ENCODE measurements at places on chromosomes 12 and 14.
A peak's percentile ranks its signal among the peaks of the same experiment; 100 is the strongest.

DNA sequence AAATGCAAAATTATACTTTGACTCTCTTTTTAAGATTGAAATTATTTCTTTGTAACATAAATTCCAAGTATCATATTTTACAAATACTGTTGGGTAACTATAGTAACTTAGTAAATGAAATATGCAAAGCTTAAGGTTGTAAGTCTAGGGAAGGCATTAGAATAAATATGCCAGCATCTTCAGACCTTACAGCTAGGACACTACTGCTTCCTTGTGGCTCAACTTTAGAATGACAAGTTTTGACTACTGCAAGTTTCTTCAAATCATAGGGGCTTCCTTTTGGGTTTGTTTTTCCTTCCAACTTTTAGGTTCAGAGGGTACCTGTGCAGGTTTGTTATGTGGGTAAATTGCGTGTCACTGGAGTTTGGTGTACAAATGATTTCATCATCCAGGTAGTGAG, 17.7 kb upstream of the ANP32D start:
- no peak for DNase-seq

DNA sequence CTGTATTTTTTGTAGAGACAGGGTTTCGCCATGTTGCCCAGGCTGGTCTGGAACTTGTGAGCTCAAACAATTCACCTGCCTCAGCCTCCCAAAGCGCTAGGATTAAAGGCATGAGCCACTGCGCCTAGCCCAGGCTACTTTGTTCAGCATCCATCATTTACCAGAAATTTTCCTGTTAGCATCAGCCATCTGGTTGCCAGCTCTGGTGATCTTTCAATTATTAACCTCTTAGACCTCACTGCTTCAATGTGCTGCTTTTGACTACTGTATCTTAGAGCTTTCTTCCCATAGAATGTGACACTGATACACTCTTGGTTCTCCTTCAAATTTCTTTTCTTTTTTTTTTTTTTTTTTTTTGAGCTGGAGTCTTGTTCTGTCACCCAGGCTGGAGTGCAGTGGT, 5.4 kb upstream of the AMHR2 start:
- peak; percentile 45 for DNase-seq

GRCh38 chr14:67644428-67644827, 24.7 kb downstream of the ARG2 start:
- no peak for DNase-seq

- no peak for DNase-seq
Measured at GRCh38 chr14:105911006-105911847, 384.8 kb downstream of the TMEM121 start.

DNA sequence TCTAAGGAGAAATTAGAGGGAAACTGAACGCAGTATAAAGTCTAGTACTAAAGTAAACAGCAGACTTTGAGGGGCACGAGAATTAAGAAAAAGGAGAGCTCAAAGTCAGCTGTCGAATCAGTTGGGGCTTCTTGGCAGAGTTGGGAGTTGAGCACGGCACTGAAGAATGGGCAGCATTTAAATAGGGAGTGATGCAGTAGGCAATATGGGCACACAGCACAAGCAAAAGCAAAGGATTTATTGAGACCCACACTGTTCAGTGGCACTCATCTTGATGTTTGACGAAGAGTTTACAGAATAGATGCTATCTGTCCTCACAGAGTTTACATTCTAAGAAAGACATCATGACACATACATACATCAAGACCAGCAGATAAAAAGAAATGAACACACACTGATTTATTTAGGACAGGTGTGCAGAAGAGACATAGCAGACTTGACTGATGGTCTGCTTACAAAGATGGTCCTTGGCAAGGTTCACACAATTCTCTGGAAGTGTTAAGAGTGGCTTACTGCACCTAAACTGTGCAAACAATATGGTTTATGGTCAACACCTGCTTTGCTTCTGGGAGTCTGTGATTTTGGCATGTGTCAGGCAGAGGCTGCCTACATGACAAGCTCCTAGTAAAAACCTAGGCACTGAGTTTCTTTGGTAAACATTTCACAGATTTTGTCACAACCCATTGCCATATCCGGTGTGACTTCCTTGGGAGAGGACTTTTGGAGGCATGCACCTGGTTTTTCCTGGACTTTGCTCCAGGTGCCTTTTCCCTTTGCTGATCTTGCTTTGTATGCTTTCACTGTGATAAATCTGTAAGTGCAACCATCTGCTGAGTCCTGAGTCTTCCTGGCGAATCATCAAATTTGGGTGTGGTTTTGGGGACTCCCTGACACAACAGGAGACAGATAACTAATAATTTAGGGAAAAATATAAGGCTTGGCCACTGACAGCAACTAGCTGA, 26.3 kb downstream of the ALKBH1 start:
- no peak for DNase-seq

DNA sequence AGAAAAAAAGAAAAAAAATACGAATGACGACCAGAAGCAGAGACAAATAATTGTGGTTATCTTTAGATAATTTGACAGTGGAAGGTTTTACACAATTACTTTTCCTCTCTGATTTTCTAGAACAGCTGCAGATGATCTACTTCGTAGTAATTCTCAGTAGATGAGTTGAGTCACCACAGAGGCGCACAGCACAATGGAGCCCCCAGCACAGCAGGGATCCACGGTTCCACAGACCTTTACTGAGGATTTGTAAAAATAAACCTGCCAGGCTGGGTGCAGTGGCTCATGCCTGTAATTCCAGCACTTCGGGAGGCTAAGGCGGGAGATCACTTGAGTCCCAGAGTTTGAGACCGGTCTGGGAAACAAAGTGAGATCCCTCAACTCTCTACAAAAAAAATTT, 29.3 kb downstream of the AMN start:
- DNase-seq = no peak

- peak; percentile 50 for DNase-seq
Measured at GRCh38 chr14:52351233-52352060, 37.3 kb downstream of the PTGER2 start.

DNA sequence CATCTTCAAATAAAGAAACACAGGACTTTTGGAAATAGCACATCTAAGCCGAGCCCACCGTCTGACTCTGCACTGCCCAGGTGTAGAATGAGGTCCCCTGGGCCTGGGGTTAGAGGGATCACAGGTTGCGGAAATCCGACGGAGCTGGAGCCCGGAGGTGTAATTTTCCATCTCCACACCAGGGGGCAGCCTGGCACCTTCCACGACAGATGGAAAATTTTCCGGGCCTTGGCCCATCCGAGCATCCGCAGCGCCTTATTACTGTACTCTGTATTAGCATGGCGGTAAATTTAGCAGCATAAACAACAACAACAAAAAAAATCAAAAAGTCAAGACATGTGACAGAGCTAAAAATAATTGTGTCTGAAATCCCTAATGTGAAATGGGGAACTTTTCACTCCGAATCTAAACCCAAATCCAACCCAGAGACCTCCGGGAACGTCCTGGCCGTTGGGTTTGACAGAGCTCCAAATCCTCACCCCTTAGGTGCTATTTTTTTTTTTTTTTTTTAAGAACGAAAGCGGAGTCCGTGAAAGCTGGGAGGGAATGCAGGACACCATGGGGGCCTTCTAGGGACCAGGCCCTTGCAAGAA, 93.9 kb downstream of the KSR2 start:
- DNase-seq = peak; percentile 50

- no peak for DNase-seq
Measured at GRCh38 chr12:13027508-13027907, 16.7 kb upstream of the FAM234B start.

DNA sequence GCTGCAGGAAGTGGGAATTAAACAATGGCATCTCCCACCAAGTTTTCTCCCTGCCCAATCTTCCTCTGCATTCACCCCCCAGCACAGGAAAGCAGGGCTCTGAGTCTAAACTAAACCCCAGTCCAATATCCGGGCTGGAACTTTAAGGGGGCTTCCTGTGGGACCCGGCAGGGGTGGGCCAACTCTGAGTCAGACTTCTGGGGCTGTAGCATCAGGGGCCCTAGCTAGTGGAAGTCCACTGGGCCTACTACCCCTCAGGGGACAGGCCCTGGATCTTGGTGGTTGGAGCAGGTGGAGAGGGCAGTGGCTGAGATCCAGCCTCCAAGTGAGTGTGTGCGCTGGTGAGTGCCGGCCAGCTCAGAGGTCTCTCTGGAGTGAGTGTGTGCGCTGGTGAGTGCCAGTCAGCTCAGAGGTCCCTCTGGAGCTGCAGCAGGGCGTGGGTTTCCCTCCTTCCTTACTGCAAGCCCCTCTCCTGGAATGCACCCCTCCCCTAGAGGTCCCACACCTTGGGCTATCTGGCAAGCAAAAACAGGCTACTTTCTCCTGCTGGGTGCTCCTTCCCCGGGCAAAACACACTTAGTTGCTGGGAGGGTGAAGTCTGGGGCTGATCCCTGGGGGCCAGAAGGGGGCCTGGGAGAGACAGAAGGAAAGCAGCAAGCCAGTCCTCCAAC, 5.6 kb upstream of the LHX5 start:
- DNase-seq = no peak

- peak; percentile 99 for DNase-seq
Measured at GRCh38 chr12:67625004-67625403, 23.5 kb upstream of the DYRK2 start.

- DNase-seq = no peak
Measured at GRCh38 chr12:122862872-122863701, 27.8 kb downstream of the HIP1R start.

DNA sequence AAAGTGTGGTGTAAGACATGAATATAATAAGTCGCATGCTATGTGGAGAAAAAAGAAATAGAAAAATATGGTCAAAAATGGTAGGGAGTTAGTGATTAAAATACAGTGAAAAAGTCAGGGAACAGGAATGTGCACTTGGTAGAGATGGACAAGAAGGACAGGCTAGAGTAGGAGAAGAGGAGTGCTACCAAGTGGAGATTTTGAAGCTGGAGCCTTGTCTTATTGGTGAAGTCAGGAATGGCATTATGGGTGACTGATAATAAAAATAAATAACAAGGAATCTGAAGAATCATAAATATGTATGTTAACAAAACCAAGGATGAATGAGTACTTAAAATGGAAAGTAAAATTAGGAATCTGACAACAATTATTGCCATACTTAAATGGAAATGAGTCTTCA, 204.8 kb downstream of the PRKD1 start:
- DNase-seq = no peak

- no peak for DNase-seq
Measured at GRCh38 chr14:95886366-95887056, 9.9 kb downstream of the TUNAR start.

DNA sequence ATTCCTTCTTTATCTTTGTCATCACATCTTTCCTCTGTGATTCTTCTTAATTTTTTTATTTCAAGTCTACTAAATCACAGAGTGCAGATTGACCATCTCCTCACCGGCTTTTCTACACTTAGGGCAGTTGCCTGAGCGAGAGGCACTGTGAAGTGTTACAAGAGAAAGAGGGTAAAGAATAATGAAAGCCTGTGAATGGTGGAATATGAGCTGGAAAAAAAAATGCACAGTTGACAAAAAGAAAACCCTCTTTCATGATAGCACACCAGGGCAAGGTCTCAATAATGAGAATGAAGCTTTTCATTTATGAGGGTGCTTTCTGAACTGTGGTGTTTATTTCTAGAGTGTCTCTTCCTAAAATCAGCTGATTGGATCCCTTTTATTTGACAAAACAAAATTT, 106.2 kb upstream of the PDE3A start:
- no peak for DNase-seq

DNA sequence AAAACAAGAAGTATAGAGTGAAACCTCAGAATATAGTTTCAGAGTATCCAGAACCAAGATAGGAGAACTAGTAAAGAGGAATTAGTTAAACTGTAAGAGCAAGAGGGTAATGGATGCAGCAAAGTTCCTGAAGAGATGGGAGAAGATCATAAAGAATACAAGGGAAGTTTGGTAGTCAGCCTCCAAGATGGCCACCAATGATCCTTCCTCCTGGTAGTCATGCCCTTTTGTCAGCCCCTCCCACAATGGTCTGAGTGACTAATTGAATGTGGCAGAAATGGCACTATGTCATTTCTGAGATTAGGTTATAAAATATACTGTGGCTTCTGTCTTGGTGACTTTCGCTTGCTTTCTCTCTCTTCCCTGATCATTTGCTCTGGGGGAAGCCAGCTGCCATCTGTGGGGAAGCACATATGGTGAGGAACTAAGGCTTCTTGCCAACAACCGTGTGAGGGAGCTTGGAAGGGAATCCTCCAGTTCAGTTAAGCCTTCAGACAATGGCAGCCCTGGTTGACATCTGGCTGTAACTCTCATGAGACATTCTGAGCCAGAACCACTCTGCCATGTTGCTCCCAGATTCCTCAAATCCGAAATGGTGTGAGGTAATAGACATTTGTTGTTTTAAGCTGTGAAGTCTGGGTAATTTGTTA, 55.3 kb upstream of the AMN1 start:
- no peak for DNase-seq

GRCh38 chr12:94247246-94247645, 98.9 kb downstream of the PLXNC1 start:
- DNase-seq = no peak

DNA sequence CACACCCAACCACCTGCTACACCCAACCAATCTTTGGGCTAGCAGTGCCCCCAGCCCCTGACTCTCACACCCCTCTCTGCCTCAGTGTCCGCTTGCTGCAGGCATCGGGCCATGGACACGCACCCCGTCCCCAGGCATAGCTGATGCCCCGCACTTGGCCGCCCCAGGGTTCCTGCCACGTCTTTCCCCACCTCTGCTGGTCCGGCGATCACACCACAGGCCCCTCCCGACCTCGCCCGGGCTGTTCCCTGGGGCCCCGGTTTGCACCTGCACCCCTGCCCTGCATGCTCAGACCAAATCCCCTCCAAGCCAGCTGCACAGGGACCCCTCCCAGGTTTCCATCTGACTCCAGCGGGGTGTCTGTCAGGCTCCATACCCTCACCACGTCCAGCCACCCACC, 38.3 kb downstream of the BEGAIN start:
- no peak for DNase-seq

- no peak for DNase-seq
Measured at GRCh38 chr14:55662752-55663151, 82.7 kb downstream of the KTN1 start.

DNA sequence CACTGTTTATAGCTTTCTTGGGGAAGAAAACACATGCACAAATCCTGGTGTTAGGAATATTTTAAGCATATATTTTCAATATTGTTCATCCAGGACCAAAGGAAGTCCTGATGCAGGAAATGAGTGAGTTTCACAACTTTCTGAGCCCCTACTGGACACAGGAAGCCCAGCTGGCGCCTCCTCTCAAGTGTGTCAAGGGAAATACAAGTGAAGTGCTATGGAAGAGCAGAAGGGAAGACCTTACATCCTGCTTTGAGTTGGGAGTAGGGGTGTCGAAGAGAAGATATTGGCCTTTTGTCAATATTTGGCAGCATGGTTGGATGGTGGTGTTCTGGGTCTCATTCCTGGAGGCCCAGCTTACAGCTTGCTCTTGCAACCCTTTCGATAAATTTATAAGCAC, 66.1 kb upstream of the ZDHHC17 start:
- DNase-seq = no peak
